AG09319 (cell line): ENCODE measurements at places on chromosomes 13 and 19.

GRCh38 chr13:110116072-110116487, 190.9 kb downstream of the COL4A1 start:
- DNase-seq: no peak

DNA sequence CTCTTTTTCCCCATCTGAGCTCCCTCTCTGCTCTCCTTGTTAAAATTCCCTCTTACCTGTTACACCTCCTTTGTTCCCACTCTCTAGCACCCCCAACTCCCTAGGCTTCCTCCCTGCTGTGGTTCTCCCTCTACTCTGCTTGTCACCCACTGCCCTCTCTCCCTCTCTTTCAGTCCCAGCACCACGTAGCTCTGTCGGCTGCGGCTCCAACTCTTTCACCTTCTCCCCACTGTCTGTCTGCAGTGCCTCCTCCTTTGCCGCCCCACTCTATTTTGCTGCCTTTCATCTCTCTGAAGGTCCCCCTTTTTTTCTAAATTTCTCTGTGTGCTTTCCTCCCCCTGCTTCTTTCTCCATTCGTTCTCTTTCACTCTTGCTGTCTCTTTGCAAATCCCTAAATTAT, 1.1 kb downstream of the ZNF836 start:
- no peak for DNase-seq

GRCh38 chr19:16506961-16507360, 10.8 kb downstream of the C19orf44 start:
- no peak for DNase-seq

- no peak for DNase-seq
Observed at GRCh38 chr13:33871207-33872004, 53.5 kb downstream of the RFC3 start.

DNA sequence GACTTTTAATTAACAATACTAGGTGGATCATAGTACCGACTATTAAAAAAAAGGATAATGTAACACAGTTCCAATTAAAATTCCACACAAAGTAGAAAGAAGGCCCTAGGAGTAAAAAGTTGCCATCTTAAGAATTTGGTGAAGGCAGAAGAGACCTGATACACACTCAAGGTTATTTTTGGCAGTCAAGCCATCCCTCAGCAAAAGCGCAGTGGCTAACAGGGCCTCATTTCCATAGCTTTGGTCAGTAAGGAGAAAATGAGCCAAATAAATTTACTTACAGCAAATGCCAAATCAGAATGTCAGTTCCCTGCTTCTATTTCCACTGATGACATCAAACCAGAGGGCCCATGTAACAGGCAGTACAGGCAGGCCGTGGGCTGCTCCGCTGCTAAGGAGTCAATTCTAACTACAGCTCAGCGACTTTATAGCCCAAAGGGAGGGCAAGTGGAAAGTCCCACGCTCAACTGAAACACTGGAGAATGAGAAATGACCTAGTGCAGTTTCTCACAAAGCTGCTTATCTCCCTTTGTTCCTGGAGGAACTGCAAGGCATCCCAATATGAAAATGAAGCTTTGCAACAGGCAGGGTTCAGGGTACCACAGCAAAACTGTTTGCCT, 6.3 kb downstream of the ARGLU1 start:
- no peak for DNase-seq

DNA sequence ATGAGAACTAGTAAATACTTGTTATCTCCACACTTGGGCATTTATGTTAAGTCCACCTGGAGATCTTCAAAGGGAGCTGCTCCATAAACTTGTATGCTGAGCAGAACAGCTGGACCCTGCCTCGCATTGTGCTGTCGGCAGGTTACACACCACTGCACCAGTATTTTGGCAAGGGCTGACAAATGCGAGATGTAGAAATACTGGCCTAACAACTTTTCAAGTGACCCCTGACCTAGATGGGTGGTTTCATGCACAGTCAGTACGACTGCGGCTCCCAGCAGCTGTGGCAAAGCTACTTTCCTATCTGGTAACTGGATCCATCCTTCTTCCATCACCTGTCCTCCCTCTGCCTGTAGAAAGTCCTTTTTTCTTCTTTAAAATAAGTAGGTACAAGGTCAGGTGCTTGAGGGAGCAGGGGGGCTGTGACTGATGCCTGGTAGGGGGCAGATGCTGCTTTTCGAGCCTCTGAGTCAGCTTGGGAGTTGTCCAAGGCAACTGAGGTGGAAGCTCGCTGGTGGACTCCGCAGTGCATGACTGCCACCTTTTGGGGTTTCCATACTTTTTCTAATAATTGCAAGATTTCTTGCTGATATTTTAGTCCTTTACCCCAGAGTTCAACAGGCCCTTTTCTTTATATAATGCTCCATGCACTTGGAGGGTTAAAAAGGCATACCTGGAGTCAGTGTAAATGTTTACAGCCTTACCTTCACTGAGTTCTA, 86.8 kb downstream of the SLC25A15 start:
- no peak for DNase-seq

GRCh38 chr19:17326595-17326966, 8.1 kb downstream of the ANO8 start:
- DNase-seq: no peak

GRCh38 chr13:43802511-43802910, 15.7 kb upstream of the ENOX1 start:
- no peak for DNase-seq

DNA sequence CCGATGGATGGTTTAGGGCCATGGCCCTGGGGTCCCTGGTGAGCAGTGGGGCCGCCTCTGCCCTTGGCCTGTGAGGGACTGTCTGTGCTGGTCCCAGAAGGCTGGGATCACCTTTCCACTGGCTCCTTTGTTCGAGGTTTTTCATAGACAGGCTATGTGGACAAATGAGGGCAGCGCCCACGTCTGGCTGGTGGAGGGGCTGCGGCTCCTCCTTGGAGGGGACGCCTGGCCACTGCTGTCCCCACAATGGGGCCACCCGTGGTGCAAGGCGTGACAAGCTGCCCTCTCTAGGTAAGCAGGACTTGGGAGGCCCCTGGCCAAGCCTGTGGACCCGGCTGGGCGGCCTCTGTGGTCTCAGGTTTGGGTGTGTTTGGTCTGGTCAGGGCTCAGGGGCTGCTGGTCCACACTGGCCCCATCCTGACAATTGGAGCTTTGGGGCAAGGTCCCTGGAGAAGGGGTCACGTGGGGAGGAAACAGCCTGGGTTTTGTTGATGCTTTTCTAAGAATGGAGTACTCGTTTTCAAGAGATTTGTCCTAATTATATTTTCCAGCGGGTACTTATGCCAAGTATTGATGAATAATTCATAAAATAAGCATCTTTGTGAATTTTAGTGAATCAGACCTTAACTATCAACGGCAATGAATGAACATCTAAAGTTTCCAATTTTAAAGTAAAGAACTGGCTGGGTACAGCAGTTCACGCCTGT, 33.3 kb downstream of the MCF2L start:
- no peak for DNase-seq
